Activated CD4-positive, alpha-beta memory T cell treated with anti-CD3 and anti-CD28 coated beads for 36 hours (primary cell): ENCODE measurements at places on chromosomes 5 and 9.
A peak's percentile ranks its signal among the peaks of the same experiment; 100 is the strongest.

DNA sequence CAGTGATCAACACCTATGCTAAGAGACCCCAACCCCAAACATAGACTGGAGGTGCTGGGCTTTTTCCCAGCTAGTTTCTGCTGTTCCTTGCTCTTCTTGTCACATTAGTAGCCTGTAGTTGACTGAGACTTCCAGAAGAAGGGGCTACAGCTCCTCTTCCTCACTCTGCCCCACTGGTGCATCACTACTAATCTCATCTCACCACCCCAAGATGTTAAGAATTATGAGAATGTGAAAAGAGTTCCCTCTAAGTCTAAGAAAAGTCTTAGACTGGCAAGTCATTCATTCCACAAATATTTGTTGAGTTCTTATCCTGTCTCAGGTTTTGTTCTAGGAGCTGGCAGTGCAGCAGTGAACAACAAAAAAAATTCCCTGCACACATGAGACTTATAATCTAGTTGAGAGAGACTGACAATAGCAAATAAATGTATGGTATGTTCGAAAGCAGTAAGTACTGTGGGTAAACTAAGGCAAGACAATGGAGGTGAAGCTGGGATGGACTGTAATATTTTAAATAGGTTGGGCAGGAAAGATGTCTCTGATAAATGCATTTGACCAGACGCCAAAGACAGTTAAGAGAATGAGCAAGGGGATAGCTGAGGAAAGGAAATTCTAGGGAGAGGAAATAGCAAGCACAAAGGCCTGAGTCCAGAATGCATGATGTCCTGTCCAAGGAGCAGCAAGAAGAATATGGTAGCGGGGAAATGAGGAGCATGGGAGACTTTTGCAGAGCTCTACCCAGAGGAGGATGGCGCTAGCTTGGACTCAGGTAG, 92.3 kb downstream of the PTCD2 start:
- no peak for DNase-seq

DNA sequence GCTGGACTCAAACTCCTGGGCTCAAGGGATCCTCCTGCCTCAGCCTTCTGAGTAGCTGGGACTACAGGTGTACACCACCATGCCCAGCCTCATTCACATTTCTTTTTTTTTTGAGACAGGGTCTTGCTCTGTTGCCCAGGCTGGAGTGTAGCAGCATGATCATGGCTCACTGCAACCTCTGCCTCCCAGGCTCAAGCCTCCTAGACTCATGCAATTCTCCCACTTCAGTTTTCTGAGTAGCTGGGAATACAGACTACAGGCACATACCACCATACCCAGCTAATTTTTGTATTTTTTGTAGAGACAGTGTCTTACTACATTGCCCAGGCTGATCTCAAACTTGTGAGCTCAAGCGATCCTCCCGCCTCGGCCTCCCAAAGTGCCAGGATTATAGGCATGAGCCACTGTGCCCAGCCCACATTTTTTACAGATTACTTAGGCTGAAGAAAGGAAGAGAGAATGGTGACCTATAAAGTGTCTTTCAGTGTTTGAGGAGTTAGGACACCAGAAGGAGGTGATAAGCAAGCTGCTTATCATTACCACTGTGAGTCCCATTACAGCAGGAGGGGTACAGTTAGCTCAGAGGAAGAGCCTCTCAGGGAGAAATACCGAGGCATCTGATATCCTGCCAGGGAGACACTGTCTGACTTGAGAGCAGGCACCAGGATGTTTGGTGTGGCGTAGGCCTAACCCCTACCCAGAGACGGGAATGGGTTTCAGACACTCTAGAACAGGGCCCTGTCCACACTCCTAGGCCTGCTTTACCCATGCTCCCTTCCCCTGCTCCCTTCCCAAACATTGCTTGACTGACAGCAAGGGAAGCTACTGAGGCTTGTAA, 9.7 kb downstream of the FAXDC2 start:
- no peak for DNase-seq

DNA sequence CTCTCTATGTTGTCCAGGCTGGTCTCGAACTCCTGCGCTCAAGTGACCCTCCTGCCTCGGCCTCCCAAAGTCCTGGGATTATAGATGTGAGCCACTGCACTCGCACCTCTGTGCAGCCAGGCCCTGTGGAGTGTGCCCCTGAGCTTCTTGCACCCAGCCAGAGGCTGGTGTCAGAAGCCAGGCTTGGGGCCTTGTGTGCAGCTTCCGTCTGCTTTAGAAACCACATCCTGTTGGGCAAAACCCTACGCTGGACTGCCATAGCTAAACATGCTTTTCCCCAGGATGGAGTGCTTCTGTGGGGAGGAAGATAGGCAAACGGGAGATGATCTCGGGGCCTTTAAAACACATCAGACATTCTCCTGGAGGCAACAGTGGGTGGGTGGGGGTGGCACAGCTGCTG, 40.1 kb downstream of the PRRT1B start:
- peak; percentile 74 for DNase-seq

DNA sequence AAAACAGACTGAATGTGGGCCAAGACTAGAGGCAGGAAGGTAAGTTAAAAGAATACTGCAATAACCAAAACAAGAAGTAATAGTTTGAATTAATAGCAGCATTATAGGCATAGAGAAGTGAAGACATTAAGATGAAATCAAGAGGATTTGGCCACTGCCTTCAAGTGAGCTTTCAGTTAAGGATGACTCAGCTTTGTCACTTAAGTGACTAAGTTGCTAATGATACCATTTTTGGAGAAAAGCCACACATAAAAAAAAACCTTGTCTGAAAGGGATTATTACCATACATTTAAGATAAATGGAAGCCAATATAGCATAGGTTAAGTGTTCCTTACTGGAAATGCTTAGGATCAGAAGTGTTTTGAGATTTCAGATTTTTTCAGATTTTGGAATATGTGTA, 57.0 kb downstream of the ECPAS start:
- no peak for DNase-seq

DNA sequence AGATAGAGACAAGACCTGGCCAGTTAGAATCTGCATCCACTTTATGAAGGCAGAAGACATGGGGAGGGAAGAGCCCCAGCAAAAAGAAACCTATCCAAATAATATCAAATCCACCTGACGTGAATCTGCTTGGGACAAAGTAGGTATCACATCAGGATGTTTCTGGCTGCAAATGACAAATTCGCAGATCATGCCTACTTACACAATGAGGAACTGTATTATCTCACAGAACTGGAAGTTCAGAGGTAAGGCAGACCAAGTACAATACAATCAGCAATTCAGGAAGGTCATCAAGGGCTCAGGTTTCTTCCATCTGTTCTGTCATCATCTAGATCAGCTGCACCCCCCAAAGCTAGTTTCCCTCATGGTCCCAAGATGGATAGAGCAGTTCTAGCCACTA, 13.2 kb upstream of the NR4A3 start:
- no peak for DNase-seq

GRCh38 chr5:78566747-78567425, 81.7 kb downstream of the LHFPL2 start:
- DNase-seq: no peak

GRCh38 chr9:3161912-3162311, 318.0 kb upstream of the PUM3 start:
- DNase-seq: no peak

DNA sequence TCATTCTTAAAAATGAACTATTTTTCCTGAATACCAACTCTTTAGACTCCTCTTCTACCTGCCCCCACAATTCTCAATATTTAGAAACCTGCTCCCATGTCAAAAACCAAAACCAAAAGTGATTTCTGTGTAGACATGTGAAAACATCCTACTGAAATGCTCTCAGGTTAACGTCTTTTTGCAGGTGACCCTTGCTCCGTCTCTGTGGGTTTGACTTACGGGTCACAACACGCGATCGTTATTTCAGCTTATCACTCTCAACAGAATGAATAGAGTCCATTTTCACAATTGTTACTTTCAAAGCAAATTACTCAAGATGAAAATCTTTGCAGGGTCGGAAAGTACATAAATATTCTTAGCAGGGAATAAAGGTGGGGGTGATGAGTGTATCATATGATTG, 456.3 kb upstream of the SGCD start:
- DNase-seq: no peak

DNA sequence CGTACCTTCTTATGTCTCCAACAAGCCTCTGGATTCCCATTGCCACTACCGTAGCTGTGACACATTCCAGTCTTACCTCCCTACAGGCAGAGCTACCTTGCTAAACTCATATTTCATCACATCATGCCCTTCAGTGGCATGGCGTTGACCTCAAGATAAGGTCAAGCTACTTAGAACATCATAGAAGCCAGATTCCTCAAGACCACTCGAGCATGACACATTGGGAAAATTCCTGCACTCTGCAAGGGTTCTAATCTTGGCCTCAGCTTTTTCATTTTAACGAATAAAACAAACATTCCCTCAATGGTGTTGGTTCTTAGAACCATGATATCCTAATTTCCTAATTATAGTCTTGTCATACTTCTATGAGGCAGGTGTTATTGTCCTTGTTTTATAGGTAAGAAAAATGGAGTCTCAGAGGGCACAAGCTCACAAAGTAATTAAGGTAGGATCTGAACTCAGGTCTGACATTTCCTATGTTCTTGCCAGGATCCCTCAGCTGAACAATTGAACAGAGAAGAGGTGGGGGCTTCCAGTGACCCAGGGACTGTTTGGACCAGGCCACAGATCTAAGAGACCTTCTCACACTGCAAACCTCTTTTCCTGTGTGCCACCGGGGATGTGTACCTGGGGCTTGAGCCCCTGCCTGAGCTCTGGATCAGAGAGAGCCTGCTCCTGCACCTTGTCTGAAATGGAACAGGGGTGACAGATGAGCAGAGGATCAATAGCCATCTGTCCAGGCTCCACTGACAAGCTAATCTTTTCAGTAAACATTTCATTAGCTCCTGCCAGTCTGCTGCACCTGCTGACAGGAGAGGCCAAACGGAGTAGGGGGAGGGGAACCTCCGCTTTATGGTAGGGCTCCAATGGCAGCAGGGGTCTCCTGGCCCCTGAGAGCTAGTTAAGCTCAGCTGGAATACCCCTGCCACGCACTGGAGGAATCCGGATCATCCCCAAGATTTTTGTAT, 49.3 kb downstream of the ALG2 start:
- DNase-seq: no peak

DNA sequence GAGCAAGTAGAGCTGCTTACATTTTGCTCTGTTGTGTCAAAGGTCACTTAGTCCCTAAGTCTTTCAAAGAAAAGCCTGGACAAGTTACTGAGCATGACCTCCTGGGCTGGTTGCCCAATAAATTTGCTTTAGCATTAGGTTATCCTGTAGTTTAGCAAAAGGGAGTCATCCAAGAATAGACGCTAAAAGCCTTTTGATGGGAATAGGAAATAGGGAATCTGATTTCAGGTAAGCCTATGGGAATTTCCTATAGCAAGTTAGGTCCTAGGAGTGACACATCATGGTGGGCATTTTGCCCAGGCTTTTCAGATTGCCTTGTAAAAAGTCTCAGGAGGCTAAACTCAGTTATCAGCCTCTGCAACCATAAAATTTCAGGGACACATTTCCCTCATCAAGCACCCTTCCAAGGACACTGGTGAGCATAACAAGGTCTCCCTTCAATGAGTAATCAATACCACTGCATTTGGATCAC, 67.6 kb upstream of the RANBP3L start:
- DNase-seq: no peak

GRCh38 chr9:35683323-35683722, 6.4 kb downstream of the TPM2 start:
- DNase-seq: no peak

DNA sequence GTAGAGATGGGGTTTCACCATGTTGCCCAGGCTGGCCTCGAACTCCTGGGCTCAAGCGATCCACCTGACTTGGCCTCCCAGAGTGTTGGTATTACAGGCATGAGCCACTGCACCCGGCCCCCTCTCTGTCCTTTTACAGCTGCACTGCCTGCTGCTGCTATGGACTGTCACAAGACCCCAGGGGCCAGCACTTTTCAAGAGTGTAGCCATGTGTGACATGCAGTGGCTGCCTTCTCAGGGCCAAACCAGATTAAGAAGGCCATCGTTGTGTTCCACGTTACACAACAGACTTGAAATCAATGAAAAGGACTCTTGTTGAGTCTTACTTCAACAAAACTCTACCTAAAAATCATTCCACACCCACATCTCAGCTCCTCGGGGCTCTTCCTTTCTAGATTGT, 78.9 kb upstream of the ICE1 start:
- no peak for DNase-seq
